Lung microvascular endothelial cell (primary cell): ENCODE measurements at places on chromosomes 6 and 20. TPM values are rescaled to one million over a fixed set of nuclear protein-coding genes. Genes with fewer than 3 reads are reported as not detected.

Gene DEFB132
- not detected in 2 replicates for total RNA-seq

Gene TMC2
- not detected in 2 replicates for total RNA-seq

Gene SOBP
- 0.20 and 0.65 TPM in 2 replicates for total RNA-seq

Gene CSNK2A1
- 63.0 and 74.8 TPM in 2 replicates for total RNA-seq

Gene ALDH5A1
- total RNA-seq = 0.44 and 1.4 TPM in 2 replicates

Gene SMOC2
- not detected in 2 replicates for total RNA-seq

Gene SULF2
- total RNA-seq = 85.0 and 119 TPM in 2 replicates

Gene NR2E1
- not detected in 2 replicates for total RNA-seq

Gene MOG
- total RNA-seq = not detected in 2 replicates

Gene NRSN1
- total RNA-seq = not detected in 2 replicates

Gene C6orf141
- total RNA-seq = 21.6 and 61.3 TPM in 2 replicates

Gene NHLRC1
- 0.65 and 0.99 TPM in 2 replicates for total RNA-seq

Gene EEF1A1
- total RNA-seq = 18,098 and 18,972 TPM in 2 replicates

Gene C6orf132
- total RNA-seq = under 0.01 TPM in 2 replicates

Gene HMGCLL1
- not detected in 2 replicates for total RNA-seq

Gene CFAP61
- not detected in 2 replicates for total RNA-seq

Gene KCTD20
- total RNA-seq = 68.8 and 73.7 TPM in 2 replicates

Gene SIRPA
- 31.6 and 51.8 TPM in 2 replicates for total RNA-seq

Gene PLCB4
- 2.2 and 8.9 TPM in 2 replicates for total RNA-seq

Gene RPS6KA2
- total RNA-seq = 121 and 168 TPM in 2 replicates

Gene SEL1L2
- total RNA-seq = not detected in 2 replicates

Gene BCLAF1
- total RNA-seq = 58.4 and 67.3 TPM in 2 replicates

Gene CLPSL1
- not detected in 2 replicates for total RNA-seq

Gene ID4
- total RNA-seq = 0.22 and 0.60 TPM in 2 replicates

Gene CNR1
- total RNA-seq = under 0.01 TPM in 2 replicates

Gene SNX21
- 9.4 and 11.9 TPM in 2 replicates for total RNA-seq

Gene ARG1
- total RNA-seq = not detected in 2 replicates

Gene TP53TG5
- not detected in 2 replicates for total RNA-seq

Gene HINT3
- 10.7 and 15.5 TPM in 2 replicates for total RNA-seq

Gene HLA-DRA
- total RNA-seq = not detected in 2 replicates

Gene BHLHE23
- total RNA-seq = not detected in 2 replicates
